ENCODE measurements at places on chromosomes 2 and 18. TPM values are rescaled to one million over a fixed set of nuclear protein-coding genes. Genes with fewer than 3 reads are reported as not detected.

- H3K4me3 ChIP-seq = no peak overlapping the region
- DNase-seq = no peak
- no peak overlapping the region for H3K27ac ChIP-seq
- H3K4me1 ChIP-seq = no peaks in the 10 kb centered on the region
Measured at GRCh38 chr2:16485251-16485650, 180.4 kb downstream of the CYRIA start.

DNA sequence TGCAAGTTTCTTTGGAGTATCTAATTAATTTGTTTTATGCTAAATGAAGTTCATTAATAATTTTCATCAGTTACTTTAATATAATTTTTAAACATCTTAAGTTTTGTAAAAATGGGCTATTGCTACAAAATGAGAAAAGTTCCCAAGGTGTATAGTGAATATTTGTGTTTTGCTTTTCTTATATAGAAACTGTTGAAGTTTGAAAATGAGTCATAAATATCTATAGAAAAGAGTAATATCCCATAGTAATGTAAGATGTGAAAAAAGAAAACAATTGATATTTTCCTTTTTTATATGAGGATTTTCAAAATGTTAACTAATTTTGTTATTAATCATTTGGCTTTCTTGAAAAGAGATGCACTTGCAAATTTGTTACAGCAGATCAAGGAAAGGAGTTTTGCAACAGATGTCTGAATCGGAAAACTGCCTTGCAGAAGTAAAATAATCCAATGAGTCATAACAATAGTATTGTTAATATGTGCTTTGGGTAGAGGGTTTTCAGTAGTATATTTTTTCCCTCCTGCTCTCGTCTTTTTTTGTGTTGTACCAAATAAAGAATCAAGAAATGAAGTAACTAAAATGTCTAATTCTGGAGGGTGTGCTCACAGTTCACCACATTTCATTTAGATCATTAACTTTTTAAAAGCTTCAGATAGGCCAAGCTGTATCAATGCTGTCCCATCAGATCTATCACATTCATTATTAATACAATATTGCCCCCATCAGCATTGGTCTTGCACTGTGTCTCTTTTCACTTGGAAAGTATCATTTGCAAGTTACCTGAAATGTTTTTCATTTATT, 15.5 kb downstream of the DUSP19 start:
- H3K27me3 ChIP-seq = no peaks in the 10 kb centered on the region
- no peak overlapping the region for H3K27ac ChIP-seq
- no peaks in the 10 kb centered on the region for H3K36me3 ChIP-seq
- no peak for DNase-seq
- H3K4me3 ChIP-seq = no peak overlapping the region

DNA sequence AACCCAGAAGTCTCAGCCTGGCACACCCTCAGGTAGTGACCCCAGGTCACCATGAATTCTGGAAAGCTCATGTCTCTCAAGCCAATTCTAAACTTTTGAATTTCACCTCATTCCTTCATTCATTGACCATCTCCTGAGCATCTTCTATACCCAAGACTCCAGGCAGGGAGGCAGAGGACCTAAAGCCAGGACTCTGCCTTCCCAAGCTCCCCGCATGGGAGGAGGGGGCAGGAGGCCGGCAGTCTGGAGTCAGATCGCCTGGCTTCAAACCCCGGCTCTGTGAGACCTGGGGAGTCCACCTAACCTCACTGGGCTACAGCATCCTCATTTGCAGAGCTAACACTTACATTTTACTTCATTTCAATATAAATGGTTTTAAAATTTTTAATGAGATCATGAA, 59.0 kb downstream of the SMAD7 start:
- H3K36me3 ChIP-seq = no peaks in the 10 kb centered on the region
- H3K27ac ChIP-seq = no peak overlapping the region
- no peak for DNase-seq
- H3K4me1 ChIP-seq = peaks cover 21% of the 10 kb centered on the region

GRCh38 chr2:238226698-238227586, 12.9 kb downstream of the HES6 start:
- H3K4me1 ChIP-seq = peaks cover 24% of the 10 kb centered on the region
- H3K27ac ChIP-seq = no peak overlapping the region
- H3K4me3 ChIP-seq = no peak overlapping the region
- no peaks in the 10 kb centered on the region for H3K27me3 ChIP-seq

- no peak for DNase-seq
- no peaks in the 10 kb centered on the region for H3K36me3 ChIP-seq
- no peaks in the 10 kb centered on the region for H3K27me3 ChIP-seq
- H3K27ac ChIP-seq = peak overlapping the region; percentile 66
Measured at GRCh38 chr2:106159866-106160785, 34.0 kb downstream of the UXS1 start.

DNA sequence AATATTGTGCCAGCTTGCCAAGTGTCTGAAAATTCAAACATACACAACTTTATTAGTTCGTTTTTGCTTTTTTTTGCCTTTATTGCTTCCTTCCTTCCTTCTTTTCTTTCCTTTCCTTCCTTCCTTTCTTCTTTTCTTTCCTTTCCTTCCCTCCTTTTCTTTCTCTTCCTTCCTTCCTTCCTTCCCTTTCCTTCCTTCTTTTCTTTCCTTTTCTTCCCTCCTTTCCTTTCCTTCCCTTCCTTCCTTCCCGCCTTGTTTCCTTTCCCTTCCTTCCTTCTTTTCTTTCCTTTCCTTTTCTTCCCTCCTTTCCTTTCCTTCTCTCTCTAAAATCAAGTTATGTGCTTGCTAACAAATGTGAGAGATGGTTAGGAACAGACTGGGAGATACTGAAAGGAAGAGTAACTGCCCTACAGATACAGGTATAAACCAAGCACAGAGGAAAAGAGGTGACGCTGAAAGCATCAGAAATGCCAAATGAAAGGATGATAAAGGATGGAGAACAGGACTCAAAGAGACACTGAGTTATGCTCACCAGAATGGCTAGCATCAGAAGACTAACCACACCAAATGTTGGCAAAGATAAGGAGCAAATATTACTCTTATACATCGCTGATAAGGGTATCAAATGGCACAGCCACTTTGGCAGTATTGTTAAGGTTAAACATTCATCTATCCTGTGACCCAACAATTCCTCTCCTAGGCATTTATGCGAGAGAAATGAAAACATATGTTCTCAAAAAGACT, 151.6 kb downstream of the MREG start:
- no peaks in the 10 kb centered on the region for H3K36me3 ChIP-seq
- no peak overlapping the region for H3K4me3 ChIP-seq
- no peak for DNase-seq
- no peak overlapping the region for H3K27ac ChIP-seq

- no peaks in the 10 kb centered on the region for H3K27me3 ChIP-seq
- H3K4me1 ChIP-seq = peaks cover 51% of the 10 kb centered on the region
- no peak overlapping the region for H3K4me3 ChIP-seq
- DNase-seq = no peak
- peaks cover 7% of the 10 kb centered on the region for H3K36me3 ChIP-seq
Measured at GRCh38 chr2:230717600-230717999, 5.0 kb downstream of the CAB39 start.

DNA sequence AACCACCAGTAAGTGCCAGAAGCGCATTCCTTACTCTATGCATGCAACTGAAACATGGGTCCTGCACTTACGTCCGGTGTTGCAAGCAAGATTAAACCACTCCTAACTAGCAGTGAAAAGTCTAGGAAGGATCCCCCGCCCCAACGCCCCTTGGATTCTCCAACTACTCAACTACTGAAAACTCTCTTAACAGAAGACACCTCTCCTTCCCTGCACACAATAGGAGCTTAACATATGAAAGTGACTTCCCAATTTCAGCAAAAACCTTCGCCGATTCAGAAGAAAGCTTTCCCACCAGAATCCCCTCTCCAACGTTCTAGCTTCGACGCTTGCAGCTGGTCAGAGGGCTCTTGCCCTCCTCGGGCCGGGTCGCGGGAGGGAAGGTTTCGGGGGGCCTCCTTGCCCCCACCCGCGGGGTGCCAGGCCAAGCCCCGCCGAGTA, 578 bp downstream of the IWS1 start:
- DNase-seq = no peak
- peaks cover 32% of the 10 kb centered on the region for H3K4me1 ChIP-seq
- H3K4me3 ChIP-seq = peak overlapping the region; percentile 84
- peak overlapping the region; percentile 96 for H3K27ac ChIP-seq

IL36RN gene
- not detected for total RNA-seq

MYO3B gene
- not detected for total RNA-seq

PRSS56 gene
- not detected for total RNA-seq

CTNNA2 gene
- total RNA-seq = not detected

ITGB6 gene
- total RNA-seq = 93.0 TPM

ERCC3 gene
- 32.1 TPM for total RNA-seq
